ENCODE measurements at places on chromosomes 6 and 20.

DNA sequence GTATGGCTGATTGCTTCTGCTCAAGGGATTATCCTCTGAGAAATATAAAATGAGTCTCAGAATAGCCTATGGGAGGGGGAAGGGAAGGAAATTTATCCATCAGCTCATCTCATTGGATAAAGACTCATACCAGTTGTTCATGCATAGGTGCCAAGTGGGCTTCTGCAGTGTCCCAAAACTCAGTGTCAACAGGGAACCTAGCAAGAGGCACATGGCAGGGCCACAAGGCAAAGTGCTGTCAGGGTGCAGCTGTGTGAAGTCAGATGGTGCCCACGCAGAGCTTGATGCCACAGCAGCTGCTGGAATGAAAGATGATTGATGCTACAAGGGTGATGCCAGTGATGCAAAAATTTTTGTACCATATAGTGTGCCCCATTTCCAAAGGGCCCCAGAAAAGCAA is 3.2 kb upstream of the CHD6 start:
- DNase-seq = no peak

DNA sequence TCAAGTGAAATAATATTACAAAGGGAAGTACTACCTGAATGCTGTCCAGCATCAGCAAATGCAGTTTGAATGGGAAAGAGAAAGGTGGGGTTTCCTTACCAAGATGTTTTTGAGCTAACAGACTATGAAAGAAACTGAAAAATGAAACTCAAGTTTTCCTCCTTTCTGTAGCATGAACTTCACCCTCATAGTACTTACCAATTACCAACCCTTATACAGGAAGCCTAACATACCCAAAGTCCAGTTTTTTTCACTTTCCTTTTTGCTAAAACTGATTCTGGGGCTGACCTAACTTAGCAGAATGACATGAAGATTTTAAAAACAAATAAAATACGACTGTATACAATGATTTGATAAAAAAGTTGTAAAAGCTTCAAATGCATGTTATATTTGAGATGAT is 5.2 kb downstream of the ZNFX1 start:
- no peak for DNase-seq

DNA sequence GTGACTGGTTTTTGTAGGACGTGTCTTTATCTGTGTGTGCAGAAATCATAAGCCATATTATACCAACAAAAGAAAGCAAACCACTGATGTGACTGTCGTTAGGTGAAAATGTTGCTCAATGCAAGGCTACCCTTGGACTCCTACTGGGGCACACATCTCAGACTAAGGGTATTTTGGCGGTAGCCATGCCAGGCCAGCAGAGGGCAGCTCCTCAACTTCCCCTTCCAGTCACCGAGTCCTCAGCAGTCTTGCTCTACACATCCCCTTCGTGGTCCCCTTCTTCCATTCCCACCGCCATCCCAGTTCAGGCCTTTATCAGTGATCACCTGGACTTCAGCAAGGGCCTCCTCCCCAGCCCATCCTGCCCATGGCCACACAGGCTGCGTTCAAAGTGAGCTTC is 113.7 kb upstream of the GGTLC1 start:
- no peak for DNase-seq

GRCh38 chr20:11849270-11849915 is 68.3 kb upstream of the BTBD3 start:
- no peak for DNase-seq

GRCh38 chr6:10418361-10418861 is 3.5 kb upstream of the TFAP2A start:
- no peak for DNase-seq

GRCh38 chr6:48186746-48187145 is 75.7 kb upstream of the PTCHD4 start:
- DNase-seq = no peak

DNA sequence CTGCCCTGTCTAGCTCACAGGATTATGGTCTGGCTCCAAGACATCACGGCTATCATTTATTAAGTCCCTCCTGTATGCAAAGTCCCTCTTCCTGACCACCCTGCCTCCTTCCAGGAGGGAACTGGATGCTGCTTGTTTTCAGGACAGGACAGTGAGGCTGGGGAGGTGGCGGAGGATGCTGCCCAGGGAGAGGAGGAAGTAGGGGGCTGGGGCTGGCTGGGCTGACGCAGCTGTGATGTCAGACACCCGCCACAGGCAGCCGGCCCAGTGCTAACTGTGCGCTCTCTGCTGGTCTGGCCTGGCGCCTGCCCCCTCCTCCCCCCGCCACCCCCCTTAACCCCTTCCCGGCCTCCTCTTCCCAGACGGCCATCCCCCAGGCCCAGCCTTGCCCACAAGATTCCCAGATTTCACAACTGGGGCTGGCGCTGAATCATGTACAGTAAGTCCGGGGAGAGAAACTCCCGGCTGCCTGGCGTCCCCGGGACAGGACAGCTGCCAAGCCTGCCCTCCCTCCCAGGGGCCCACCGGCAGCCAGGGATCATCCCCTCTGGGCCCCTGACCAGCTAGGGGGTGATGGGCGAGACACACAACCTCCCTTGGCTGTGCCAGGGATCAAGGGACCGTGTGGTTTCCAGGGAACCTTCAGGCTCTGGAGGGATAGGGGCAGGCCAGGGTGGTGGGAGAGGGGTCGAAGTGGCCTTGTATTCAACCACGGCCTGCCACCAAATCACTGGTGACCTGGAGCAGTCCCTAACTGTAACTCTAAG is 118.1 kb downstream of the CEBPB start:
- no peak for DNase-seq

- DNase-seq = no peak
Measured at GRCh38 chr6:96469312-96469711, 52.3 kb upstream of the UFL1 start.

- DNase-seq = no peak
Measured at GRCh38 chr6:127776320-127776719, 124.5 kb downstream of the THEMIS start.

DNA sequence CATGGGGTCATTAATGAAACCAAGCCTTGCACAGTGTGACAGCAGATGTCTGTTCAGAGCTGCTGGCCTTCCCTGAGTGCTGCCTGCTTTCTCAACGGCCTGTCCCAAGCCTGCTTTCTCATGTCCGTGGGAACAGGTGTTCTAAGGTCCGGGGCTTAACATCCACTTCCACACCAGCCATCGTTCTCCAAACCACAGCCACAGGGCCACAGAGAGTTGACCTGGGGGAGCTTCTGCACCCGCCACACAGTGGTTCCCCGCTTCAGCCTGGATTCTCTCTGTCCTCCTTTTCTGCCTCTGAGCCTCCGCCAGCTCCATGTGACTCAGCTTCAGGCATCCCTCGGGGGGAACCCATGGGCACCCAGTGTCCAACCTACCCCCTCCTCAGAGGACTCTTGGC is 26.9 kb upstream of the PPP1R3G start:
- no peak for DNase-seq

- no peak for DNase-seq
Measured at GRCh38 chr20:61480158-61480825, 228.2 kb downstream of the CDH4 start.

DNA sequence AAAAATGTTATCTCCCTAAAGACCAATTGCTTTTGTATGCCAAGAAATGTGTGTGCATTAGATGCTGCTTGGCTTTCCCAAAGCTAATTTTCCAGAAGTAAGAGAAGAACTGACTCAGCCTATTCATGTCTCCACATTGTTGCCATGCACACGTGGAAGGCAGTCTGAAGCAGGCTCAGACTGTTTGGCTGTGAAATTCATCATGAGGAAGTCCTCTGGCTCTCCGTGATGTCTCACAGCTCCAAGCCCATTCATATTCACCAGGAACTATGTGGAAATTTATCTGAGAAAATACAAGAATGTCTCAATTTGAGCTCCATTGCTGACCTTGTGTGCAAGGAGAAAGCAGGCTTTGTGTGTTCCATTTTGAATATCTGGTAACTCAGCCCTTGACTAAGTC is 1022.2 kb upstream of the GJE1 start:
- DNase-seq = no peak

DNA sequence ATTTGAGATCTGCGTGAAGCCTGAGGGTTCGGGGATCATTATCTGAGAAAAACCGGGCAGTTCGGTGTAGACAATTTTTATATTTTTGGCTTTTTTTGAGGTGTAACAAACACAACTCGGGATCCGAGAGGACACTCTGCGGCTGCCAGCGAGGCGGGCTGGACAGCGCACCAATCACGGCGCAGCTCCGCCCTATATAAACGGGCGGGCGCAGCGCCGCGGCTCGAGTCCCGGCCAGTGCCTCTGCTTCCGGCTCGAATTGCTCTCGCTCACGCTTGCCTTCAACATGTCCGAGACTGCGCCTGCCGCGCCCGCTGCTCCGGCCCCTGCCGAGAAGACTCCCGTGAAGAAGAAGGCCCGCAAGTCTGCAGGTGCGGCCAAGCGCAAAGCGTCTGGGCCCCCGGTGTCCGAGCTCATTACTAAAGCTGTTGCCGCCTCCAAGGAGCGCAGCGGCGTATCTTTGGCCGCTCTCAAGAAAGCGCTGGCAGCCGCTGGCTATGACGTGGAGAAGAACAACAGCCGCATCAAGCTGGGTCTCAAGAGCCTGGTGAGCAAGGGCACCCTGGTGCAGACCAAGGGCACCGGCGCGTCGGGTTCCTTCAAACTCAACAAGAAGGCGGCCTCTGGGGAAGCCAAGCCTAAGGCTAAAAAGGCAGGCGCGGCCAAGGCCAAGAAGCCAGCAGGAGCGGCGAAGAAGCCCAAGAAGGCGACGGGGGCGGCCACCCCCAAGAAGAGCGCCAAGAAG is 69.0 kb downstream of the HFE start:
- peak; percentile 67 for DNase-seq

GRCh38 chr20:63125838-63126601 is 89.9 kb downstream of the YTHDF1 start:
- no peak for DNase-seq

- no peak for DNase-seq
Measured at GRCh38 chr6:84227044-84227433, 404 bp downstream of the CEP162 start.

DNA sequence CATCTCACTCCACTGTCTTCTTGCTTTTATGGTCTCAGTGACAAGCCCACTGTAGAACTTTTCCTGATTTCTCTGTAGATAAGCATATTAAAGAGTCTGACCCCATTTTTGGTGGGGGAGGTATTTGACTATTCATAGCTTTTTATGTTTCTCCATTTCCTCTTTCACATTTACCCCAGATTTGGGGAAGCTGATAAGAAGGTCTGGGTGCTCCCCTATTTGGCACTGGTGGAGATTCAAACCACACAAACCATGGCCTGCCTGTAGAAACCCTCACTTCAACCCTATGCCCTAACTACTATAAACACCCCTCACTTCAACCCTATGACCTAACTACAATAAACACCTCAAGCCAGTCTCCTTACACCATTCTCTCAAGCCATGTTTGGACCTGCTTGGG is 196.2 kb upstream of the SYNDIG1 start:
- no peak for DNase-seq

- DNase-seq = no peak
Measured at GRCh38 chr20:31496761-31497295, 17.4 kb upstream of the HM13 start.

DNA sequence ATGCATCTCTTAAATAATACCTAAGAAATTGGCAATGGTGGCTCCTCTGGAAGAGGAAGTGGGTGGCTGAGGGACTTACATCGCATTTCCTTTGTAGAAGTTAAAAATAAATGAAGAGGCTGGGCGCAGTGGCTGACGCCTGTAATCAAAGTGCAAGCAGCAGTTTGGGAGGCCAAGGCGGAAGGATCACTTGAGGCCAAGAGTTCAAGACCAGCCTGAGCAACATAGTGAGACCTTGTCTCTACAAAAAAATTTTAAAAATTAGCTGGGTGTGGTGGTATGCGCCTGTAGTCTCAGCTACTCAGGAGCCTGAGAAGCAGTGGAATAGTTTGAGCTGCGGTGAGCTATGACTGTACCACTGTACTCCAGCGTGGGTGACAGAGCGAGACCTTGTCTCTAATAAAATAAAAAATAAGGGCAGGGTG is 12.2 kb upstream of the NCOA3 start:
- no peak for DNase-seq

- DNase-seq = no peak
Measured at GRCh38 chr20:43680981-43681380, 14.1 kb downstream of the MYBL2 start.
